ENCODE measurements at places on chromosomes 3 and 15.

- no peak for DNase-seq
Measured at GRCh38 chr3:193680220-193680619, 87.2 kb downstream of the OPA1 start.

GRCh38 chr3:12479919-12480427, 4.3 kb upstream of the TSEN2 start:
- peak; percentile 62 for DNase-seq

GRCh38 chr3:11509173-11510000, 134.3 kb downstream of the VGLL4 start:
- DNase-seq: no peak

- DNase-seq: no peak
Measured at GRCh38 chr15:81492331-81492968, 118.4 kb upstream of the TMC3 start.

DNA sequence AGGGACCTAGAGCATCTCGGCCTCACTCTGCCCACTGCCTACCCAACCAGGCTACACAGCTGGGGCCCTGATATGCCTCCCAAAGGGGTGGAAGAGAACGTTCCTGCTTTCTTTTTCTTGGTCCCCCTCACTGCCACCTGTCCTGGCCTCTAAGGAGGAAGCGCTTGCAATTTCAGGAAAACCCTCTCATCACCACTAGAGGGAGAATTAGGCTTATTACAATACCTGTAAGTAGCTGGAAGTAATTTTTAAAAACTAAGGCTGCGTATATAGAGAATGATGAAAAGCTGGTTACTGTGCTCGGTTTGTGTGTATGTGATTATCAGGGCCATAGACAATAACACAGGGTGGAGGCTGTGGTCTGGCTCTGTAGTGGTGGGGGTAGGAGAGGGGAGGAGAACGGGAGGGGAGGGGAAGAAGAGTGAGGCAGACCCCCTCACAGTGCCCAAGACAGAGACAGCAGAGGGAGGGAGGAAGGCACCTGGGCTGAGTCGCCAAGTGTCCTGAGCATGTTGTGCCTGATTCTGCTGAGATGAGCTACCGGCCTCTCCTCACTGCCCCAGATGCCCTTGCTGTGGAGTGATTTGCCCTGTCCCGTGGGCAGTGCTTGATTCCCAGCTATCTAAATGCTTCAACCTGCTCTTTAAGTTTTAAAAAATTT, 3.3 kb downstream of the GABRG3 start:
- peak; percentile 29 for DNase-seq
